Mesothelial cell of epicardium (in vitro differentiated cells): ENCODE measurements at places on chromosomes 7 and 10.

- DNase-seq, result no peak
Measured at GRCh38 chr10:17232276-17232960, 4.4 kb downstream of the VIM start.

GRCh38 chr10:34938399-34938670 is 123.2 kb upstream of the PARD3 start:
- DNase-seq, result no peak

- DNase-seq, result no peak
Measured at GRCh38 chr7:3244241-3244814, 56.7 kb upstream of the SDK1 start.

- DNase-seq, result no peak
Measured at GRCh38 chr10:113274176-113274829, 278.6 kb upstream of the HABP2 start.

- no peak for DNase-seq
Measured at GRCh38 chr10:14815681-14816080, 22.2 kb downstream of the CDNF start.

DNA sequence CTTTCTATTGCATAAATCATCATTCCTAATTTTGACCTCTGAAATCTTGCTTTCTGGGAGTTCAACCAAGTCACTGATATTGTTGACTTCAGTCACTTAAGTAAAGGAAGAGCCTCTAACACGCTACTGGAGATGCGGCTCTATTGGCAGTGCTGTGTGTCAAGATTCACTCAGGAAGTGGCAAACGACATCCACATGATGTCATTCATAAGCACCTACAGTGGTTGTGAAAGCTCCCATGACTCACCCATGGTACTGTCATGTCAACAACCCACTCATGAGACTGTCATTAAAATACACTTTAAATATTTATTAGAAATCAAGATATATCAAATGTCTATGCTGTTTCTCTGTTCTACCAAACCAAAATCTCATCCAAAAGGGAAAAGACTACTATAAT is 52.5 kb upstream of the LHFPL3 start:
- no peak for DNase-seq

- DNase-seq, result no peak
Measured at GRCh38 chr10:59068581-59069191, 107.8 kb upstream of the PHYHIPL start.

DNA sequence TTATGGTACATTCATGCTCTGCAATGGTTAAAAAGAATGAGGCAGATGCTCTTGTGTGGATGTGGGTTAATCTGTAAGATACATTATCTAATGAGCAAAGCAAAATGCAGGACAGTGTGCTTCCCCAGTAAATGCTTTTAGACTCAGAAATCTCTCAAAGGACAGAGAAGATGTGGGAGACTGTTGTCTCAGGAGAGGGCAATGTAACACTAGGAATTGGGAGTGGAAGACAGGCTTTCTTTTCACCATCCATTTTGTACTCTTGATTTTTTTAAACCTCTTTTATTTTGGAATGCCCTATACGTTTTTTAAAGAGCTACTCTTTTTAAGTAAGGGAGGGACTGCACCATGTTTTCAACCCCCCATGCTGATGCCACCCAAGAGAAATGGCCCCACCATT is 77.5 kb upstream of the ADAM12 start:
- DNase-seq, result no peak

GRCh38 chr7:155398944-155399343 is 59.0 kb upstream of the EN2 start:
- DNase-seq, result no peak
